Mesothelial cell of epicardium (in vitro differentiated cells): ENCODE measurements at places on chromosomes 1 and 21. TPM values are rescaled to one million over a fixed set of nuclear protein-coding genes. Genes with fewer than 3 reads are reported as not detected.

- no peak overlapping the region for H3K4me3 ChIP-seq
- H3K27ac ChIP-seq = peak overlapping the region; percentile 58
- no peak for DNase-seq
- peaks cover 25% of the 10 kb centered on the region for H3K4me1 ChIP-seq
Measured at GRCh38 chr1:109371341-109371739, 26.4 kb downstream of the SORT1 start.

DNA sequence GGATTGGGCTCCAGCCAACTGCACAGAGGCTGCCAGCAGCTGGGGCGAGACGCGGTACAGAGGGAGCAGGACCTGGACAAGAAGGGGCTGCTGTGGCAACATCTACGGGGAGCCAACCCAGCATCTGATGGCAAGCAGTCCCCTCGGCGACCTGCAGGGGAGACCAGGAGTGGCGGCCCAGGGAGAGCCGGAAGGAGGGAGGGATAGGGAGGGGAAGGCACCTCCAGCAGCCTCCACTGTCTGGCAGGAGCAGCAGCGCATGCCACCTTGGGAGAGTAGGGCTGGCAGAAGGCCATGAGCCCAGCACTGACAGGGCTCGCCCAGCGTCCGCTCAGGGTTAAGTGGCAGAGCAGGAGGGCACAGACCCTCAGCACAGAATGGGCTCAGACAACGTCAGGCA lies 17.3 kb downstream of the CHD5 start:
- H3K36me3 ChIP-seq = no peaks in the 10 kb centered on the region
- DNase-seq = no peak
- H3K4me3 ChIP-seq = no peak overlapping the region
- peaks cover 78% of the 10 kb centered on the region for H3K27me3 ChIP-seq
- H3K27ac ChIP-seq = no peak overlapping the region

GRCh38 chr1:21874328-21874727 lies 62.3 kb downstream of the LDLRAD2 start:
- peaks cover 27% of the 10 kb centered on the region for H3K36me3 ChIP-seq
- H3K27me3 ChIP-seq = no peaks in the 10 kb centered on the region
- no peaks in the 10 kb centered on the region for H3K4me1 ChIP-seq

The GBP4 gene
- 4.8 to 6.7 TPM (median 5.5 TPM) in 3 replicates for total RNA-seq

The CHODL gene
- total RNA-seq = 0.72 to 0.95 TPM (median 0.90 TPM) in 3 replicates
